Lower leg skin (tissue), 4 donors: ENCODE measurements at places on chromosomes 6 and 20. TPM values are rescaled to one million over a fixed set of nuclear protein-coding genes. Genes with fewer than 3 reads are reported as not detected.

The KIZ gene
- 25.0 TPM for total RNA-seq

The ACSS1 gene
- 33.7 TPM for total RNA-seq

The CLIC5 gene
- total RNA-seq: 1.6 TPM

The QKI gene
- total RNA-seq: 157 TPM

The SCRT2 gene
- not detected for total RNA-seq

The DEF6 gene
- 44.3 TPM for total RNA-seq

The PPP1R16B gene
- 3.0 TPM for total RNA-seq

The ADGRF1 gene
- 0.13 TPM for total RNA-seq

The MARCKS gene
- 130 TPM for total RNA-seq

The ME1 gene
- 55.0 TPM for total RNA-seq

The RIMS4 gene
- not detected for total RNA-seq

The ZNF335 gene
- total RNA-seq: 21.6 TPM

The QRSL1 gene
- total RNA-seq: 7.0 TPM

The COL9A3 gene
- total RNA-seq: 5.6 TPM

The LAMA4 gene
- total RNA-seq: 18.6 TPM

The ADGRF4 gene
- 58.8 TPM for total RNA-seq

The CLVS2 gene
- total RNA-seq: 1.3 TPM
